CD8-positive, alpha-beta memory T cell (primary cell): ENCODE measurements at places on chromosomes 1 and 21. TPM values are rescaled to one million over a fixed set of nuclear protein-coding genes. Genes with fewer than 3 reads are reported as not detected.

GRCh38 chr1:59903141-59903754, 23.3 kb downstream of the CYP2J2 start:
- DNase-seq: no peak
- H3K27ac ChIP-seq: no peak overlapping the region
- no peaks in the 10 kb centered on the region for H3K4me1 ChIP-seq
- H3K36me3 ChIP-seq: no peaks in the 10 kb centered on the region
- H3K27me3 ChIP-seq: no peaks in the 10 kb centered on the region

DNA sequence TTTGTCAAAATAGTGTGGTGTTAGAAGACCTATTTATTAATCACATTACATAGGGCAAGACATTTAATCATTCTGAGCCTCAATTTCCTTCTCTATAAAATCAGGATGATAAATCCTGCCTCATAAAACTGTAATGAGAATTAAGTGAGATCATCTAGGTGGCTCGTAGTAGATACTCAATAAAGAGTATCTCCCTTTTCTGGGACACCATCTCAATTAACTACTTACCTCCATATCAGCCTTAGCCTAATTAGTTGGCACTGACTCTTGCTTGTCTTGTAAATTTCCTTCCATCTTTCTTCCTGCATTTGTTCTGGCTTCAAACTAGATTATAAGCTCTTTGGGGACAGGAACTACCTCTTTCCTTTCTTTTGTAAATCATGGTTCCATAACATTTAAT, 102.6 kb upstream of the TNR start:
- no peaks in the 10 kb centered on the region for H3K36me3 ChIP-seq
- no peak for DNase-seq
- no peak overlapping the region for H3K27ac ChIP-seq
- no peaks in the 10 kb centered on the region for H3K4me1 ChIP-seq

DNA sequence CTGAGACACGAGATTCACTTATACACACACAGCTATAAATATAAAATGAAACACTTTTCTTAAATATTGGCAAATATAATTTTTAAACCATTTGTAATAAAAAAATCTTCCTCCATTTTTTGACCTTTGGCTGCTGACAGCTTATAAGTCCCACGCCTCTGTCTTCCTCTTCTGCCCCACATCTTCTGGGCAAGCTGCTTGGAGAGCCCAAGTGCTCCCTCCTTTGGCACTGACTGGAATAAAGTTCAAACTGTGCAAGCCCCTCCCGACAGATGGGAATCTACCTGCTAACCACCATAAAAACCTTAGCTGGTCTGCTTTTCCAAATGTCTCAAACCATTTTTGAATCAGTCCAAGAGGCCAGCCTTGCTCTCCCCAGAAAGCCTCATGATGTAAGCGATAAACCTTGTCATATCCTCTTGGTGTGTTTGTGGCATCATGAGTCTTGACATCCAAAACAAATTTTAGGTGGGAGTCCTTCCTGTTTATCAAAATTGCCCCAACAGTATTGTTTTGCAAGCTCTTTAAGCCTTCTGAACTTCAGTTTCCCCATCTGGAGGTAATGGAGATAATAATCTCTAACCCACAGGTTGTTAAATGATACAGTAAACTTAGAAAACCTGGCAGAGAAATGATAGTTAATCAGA, 99.8 kb downstream of the SNX7 start:
- no peak for DNase-seq
- no peaks in the 10 kb centered on the region for H3K27me3 ChIP-seq
- H3K4me3 ChIP-seq: no peak overlapping the region
- H3K36me3 ChIP-seq: no peaks in the 10 kb centered on the region

GRCh38 chr1:45623972-45624371, at the start of gene CCDC17:
Gene CCDC17 (minus strand): TSS chr1:45624054. CDS start chr1:45623909, 145 bp downstream.
- no peak for DNase-seq
- no peak within 1 kb of the TSS for H3K4me3 ChIP-seq
- no peak within 1 kb of the TSS for H3K27ac ChIP-seq
- no peaks in the 10 kb centered on the region for H3K4me1 ChIP-seq
- H3K36me3 ChIP-seq: peaks cover 10% of the 10 kb centered on the region
- no peaks in the 10 kb centered on the region for H3K27me3 ChIP-seq

DNA sequence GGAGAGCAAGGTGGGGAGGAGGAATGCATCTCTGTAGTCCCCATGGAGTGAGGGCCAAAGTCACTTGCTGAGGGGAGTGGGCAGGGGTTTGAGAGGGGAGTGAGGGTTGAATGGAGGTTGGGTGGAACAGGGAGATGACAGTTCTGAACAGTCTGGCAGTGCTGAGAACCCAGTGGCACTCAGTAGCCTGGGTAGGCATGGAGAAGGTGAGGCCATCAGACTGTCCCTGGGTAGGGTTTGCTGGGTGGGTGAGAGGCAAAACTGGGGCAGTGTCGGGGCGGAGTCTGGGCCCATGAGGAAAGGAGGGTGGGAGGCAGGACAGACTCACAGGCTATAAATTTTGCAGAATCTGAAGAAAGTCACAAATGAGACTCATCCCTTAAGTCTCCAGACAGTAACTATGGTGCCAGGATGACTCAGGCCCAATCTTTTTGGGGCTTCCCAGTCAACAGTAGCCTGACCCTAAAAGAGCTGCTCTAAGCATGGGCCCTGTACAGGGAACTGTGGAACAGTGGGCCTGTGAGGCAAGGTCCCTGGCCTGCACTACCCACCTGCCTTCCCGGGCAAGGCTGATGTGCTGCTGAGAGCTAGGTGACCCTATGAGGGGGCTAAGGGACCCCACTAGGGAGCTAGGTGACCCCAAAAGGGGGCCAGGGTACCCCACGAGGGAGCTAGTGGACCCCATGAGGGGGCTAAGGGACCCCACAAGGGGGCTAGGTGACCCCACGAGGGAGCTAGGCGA, 51.0 kb upstream of the DMRTB1 start:
- H3K4me1 ChIP-seq: peaks cover 55% of the 10 kb centered on the region
- peak overlapping the region; percentile 55 for H3K27ac ChIP-seq
- H3K27me3 ChIP-seq: no peaks in the 10 kb centered on the region
- DNase-seq: no peak
- H3K36me3 ChIP-seq: no peaks in the 10 kb centered on the region

The SLC35F3 gene
- total RNA-seq: 6.9 TPM

The SPRR2D gene
- total RNA-seq: not detected
